ENCODE measurements at places on chromosomes 13 and 19.

DNA sequence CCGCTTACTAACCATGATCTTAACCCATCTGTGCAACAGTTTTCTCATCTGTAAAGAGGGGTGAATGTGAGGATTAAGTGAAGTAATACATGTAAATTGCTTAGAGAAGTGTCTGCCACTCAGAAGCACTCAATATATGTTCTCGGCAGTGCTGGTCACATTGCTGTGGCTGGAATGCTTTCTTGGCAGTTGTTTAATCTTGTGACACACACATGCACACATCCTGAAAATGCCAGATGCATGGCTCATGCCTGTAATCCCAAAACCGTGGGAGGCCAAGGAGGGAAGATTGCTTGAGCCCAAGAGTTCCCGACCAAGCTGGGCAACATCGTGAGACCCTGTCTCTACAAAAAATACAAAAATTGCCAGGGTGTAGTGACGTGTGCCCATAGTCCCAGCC is 4.9 kb upstream of the DMKN start:
- peak; percentile 88 for DNase-seq

DNA sequence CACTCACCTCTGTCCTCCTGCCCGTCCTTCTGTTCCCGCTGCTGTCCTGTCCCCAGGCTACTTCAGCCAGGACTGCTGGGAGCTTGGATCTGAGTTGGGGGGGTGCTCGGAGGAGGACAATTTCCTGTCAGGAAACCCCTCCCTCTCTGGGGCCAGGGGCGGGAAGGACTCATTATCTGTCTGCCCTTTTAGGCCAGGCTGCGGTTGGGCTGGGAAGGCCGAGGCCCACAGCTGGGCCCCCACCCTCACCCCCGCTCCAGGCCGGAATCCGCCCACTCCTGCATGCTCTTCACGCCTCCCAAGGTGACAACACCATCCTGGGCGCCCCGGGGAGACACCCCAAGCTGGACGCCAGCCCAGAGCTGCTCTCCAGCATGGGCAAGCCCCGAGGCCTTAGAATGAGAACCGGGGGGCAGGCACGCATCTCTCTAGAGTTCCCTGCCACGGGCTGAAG is at the start of gene EXOC3L2:
Gene EXOC3L2, minus strand, starts transcription at position 74 of the 454 bp plus-strand sequence. CDS start 6,362 bp downstream, outside the sequence.
- no peak for DNase-seq

GRCh38 chr19:1102407-1103131 is 1.2 kb upstream of the GPX4 start:
- peak; percentile 96 for DNase-seq

DNA sequence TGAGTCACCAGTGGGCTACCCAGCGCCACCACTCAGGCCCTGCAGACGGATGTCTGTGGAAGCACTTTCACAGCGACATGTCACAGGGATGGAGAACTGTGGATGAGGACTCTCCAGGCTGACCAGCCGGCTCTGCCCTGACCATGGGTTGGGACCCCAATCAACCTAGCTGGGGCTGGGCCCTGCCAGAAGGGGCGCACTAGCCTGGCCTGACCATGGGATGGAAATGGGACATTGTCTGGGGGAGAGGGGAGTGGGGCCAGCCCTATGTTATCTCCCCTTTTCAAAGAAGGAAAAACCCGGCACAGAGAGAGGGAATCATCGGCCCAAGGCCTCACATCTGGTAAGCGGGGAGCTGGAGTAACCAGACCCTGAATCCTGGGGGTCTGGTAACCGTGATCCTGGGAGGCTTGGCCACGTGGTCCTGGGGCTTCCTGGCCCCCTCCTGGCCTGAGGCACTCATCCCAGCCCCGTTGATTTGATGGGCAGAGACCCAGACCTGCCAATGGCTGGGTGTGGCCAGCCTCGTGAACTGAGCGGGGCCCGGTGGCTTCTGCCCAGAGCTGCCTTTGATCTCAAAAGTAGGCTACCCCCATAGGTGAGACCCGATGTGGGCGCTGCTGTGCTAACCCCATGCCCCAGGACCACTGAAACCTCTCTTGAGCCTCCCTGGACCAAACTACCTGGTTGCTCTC is 11.2 kb upstream of the SLC7A10 start:
- DNase-seq: no peak

DNA sequence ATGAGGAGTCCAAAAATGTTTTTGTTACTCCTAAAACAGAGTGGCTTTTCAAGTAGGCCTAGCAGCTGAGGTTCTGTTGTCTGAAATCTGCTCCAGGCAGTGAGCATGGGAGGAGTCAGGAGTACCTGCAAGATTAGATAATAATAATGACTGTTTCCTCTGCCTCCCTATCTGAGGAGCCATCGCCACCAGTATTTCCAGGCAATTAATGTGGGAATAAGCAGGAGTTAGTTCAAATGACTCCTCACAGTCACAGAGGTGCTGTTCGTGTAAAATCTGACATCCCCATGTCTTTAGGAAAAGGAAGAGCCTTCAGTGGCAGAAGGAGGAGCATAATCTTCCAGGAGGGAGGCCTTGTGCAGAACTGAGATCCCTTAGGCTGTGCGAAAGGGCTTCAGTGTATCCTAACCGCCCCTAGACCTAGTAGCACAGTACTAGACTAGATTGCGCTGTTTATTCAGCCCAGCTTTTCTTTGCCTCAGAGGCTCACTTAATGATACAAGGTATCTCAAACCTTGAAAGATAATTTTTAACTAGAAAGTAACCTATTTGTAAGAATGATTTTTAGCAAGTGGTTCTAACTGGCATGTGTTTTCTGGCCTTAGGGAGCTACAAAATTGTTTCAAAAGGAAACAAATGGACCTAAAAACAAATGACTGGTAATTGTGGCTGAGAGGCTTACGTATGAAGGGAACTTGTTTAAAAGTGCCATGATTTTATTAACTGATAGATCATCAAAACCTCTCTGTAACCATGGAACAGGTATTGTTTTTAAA is 49.0 kb downstream of the FREM2 start:
- DNase-seq: no peak

DNA sequence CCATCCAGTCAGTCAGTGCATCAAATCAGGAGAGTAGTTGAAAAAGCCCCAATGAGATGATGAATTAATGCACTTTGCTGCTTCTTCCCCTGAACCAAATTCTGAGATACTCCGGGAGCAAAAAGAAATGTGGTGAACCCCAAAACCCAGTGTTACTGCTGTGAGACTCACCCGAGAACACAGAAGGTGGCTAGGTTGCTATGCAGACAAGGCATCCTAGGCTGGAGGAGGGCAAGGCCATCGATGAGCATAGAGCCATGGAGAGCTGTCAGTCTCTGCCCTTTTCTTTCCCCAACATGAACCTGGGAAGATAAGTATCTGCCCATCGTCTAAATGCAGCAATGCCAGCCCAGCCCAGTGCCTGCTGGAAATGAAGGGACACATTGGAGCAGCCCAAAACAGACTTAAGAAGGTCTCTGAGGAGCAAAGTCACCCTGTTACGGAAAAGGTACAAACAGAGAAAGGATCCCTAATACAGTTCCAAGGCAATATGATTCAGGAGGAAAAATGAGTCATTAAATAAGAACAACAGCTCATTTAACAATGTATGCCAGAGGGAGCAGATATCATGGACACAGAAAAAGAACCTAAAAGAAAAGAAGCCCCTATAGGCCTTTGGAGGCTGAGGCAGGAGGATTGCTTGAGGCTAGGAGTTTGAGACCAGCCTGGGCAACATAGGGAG is 272.0 kb downstream of the FOXO1 start:
- no peak for DNase-seq

DNA sequence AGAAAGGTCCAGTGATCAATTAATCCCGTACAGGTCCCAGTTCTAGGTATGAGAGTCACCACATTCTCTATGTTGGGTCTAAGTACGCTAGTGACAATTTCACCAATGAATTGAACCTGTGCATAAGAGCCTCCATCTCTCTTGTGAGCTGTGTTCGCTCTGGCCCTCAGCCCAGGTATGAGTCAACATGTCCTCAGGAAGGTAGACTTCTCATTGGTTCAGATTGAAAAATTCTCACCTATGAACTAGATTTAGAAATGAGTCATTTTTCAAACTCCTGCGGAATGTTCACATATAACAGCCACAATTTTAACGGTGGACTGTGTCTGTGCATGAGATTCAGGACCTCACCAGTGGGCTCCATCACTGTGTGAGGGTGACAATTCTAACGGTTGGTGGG is 12.7 kb upstream of the ZNF43 start:
- DNase-seq: no peak

- no peak for DNase-seq
Observed at GRCh38 chr19:34363094-34363493, 1.9 kb upstream of the GPI start.

GRCh38 chr13:53368948-53369347 is 340.3 kb downstream of the OLFM4 start:
- no peak for DNase-seq

DNA sequence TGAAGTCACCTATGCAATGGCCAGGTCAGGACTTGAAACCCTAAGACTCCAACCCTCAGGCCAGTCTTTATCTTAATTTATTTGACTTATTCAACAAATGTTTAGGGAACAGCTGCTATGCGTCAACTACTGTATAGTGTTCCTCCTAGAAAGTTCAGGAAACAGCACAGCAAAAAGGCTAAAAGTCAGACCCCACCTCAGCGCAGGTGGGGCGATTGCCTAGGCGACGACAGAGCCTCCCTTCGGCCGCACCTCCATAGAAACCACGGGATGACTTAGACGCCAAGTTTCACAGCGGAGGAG is 502 bp downstream of the VRK3 start:
- DNase-seq: no peak

- DNase-seq: peak; percentile 15
Observed at GRCh38 chr13:51682686-51683085, 98.4 kb downstream of the WDFY2 start.

GRCh38 chr13:43669964-43670363 is 116.8 kb downstream of the ENOX1 start:
- no peak for DNase-seq

DNA sequence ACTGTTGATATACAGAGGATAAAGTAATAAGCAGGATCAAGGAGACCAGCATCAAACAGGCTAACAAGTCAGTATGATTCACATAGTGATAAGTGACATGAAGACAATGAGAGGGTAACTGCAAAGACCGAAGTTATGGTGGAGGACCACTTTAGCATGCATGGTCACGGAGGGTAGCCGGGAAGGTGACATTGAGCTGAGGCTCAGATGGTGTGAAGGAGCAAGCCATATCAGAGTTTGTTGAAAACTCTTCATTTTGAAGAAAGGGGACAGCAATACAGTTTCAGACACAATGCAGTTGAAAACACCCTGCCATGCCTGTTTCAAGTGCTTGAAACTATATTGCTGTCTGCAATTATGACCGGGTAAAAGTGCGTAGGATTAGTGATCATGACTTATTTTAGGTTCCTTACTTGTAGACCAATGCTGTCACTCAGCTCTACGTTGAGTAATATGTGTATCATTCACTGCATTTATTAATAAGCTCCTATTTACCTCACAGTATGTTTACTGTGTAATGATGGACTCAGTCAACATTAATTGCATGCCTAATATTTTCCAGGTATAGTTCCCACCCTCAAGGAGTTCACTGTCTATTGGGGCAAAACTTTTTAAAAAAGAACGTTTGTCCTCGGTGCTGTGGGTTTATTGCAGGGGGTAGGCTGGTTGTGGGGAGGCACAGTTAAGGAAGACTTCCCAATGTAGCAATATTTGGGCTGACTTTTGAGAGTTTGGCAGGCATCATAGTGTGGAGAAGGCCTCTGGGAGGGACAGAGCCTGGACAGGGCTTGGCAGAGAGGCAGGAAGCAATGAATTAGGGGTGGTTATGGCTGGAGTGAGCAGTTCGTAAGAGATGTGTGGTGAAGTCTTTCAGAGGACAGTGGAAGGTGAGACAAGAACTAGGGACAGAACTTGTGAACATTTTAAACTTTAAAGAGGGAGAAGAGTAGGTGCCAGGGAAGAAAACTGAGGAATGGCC is 3.2 kb downstream of the UBAC2 start:
- no peak for DNase-seq

- no peak for DNase-seq
Observed at GRCh38 chr19:16274447-16274846, 50.2 kb upstream of the KLF2 start.

DNA sequence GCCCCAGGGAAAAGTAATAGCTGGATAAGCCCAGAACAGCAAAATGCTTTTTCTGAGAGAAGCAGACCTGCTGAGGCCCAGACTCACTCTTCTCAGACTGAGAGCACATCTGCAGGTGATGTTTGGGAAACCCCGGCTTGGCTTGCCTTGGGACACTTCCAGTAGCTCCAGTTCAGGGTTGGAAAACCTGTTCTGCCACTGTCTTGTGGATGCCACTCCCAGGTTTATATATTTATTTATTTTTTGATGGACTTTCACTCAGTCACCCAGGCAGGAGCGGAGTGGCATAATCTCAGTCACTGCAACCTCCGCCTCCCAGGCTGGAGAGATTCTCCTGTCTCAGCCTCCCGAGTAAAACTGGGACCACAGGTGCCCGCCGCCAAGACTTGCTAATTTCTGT is 8.0 kb upstream of the SMARCA4 start:
- DNase-seq: no peak

All from NCI-H226 (cell line).